ENCODE measurements at places on chromosomes 7 and 10. TPM values are rescaled to one million over a fixed set of nuclear protein-coding genes. Genes with fewer than 3 reads are reported as not detected.

DNA sequence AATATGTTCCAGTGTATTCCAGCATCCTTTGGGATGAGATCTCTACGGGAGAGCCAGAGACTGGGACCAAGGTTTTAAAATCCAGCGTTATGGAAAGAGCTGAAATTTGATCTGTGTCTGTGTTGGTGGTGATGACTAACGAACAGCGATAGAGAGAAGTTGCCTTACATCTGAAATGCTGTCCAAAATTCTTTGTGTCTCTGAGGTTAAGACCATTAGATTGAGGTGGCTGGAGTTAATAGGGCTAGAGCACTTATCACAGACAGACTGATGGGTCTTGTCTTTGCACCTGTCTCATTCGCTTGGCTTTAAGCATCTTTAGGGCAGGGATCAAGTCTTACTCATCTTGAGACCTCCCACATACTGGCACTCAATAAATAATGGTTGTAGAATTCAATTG lies 41.0 kb upstream of the RAPGEF5 start:
- no peak for DNase-seq
- no peaks in the 10 kb centered on the region for H3K27me3 ChIP-seq
- H3K4me3 ChIP-seq: no peak overlapping the region

DNA sequence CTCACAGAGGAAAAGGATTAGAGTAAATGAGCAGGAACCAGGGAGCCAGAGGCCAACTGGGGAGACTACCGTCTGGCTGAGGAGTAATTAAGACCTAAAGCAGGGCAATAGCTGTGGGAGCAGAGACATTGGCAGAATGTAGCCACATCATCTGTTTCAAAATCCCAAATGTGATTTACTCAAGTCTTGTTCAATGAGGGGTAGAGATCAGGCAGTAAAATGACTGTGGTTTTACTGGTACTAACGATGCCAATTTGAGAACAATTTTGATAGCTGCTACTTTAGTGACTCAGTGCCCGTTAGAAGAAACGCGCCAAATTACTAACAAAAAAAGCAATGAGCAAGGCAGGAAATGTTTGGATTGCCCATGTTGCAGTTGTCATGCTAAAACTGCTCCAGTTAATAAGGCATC lies 12.7 kb upstream of the MIOS start:
- DNase-seq: no peak
- no peaks in the 10 kb centered on the region for H3K36me3 ChIP-seq
- no peaks in the 10 kb centered on the region for H3K4me1 ChIP-seq
- H3K4me3 ChIP-seq: no peak overlapping the region

DNA sequence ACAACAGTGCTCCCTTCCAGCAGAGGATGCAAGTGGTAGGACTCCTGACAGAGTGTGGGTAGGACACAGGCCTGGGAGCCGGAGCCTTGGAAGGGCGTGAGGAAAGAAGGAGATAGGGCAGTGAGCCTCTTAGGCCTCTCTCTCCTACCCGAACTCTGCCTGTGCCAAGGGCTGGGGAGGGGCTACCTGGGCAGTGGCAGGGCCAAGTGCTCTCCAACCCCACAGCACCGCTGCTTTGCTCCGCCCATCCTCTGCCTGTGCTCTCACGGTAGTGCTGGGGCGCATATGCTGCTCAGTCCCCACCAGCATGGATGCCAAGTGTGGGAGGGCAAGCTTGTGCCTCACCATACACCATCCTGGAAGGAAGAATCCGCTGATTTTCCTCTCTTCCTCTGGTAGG lies 7.5 kb downstream of the FAM131B start:
- no peak overlapping the region for H3K4me3 ChIP-seq
- H3K27me3 ChIP-seq: no peaks in the 10 kb centered on the region
- H3K27ac ChIP-seq: no peak overlapping the region
- H3K4me1 ChIP-seq: no peaks in the 10 kb centered on the region

DNA sequence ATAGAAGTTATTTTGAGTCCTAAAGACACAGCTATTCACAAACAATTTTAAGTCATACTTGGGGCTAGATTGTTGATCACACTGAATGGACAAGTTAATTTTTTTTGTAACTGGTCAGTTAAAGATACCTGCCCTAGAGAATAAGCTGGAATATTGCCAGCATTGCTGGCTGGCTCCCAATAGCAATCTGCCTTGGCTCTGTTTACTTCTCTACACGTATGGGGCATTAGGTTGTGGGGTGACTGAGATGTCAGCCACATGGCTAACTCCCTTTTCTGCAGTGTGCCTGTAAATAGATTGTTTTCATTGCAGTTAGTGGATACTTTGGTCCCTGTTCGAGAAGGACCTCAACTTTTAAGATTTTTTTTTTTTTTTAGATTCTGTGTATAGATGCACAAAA lies 128.2 kb downstream of the SEMA3E start:
- DNase-seq: no peak
- no peak overlapping the region for H3K4me3 ChIP-seq
- no peaks in the 10 kb centered on the region for H3K27me3 ChIP-seq

GRCh38 chr7:593324-594115 lies 73.9 kb upstream of the PDGFA start:
- no peaks in the 10 kb centered on the region for H3K27me3 ChIP-seq
- no peak for DNase-seq
- no peak overlapping the region for H3K4me3 ChIP-seq
- H3K27ac ChIP-seq: no peak overlapping the region
- no peaks in the 10 kb centered on the region for H3K4me1 ChIP-seq

DNA sequence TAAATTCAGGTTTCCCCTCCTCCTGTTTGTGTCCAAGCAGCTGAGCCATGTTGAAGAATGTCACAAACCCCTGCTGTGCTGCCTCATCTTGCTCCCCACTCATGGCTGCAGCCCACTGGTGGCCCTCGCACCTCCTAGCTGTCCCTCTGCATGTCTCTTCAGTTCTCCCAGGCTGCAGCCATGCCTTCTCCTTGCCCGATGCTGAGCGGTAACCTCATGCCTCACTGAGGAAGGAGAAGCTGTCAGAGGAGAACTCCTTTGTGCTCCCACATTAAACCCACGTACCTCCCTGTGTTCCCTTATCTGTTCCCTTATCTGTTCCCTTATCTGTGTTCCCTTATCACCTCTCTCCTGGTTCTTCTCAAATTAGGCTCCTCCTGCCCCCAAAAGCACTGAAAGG lies 10.3 kb upstream of the FRMPD2 start:
- DNase-seq: no peak
- no peaks in the 10 kb centered on the region for H3K27me3 ChIP-seq
- H3K4me3 ChIP-seq: no peak overlapping the region
- H3K4me1 ChIP-seq: no peaks in the 10 kb centered on the region

The DNMBP gene
- total RNA-seq: 12.5 TPM

GRCh38 chr7:97457054-97457453 lies 274.8 kb upstream of the TAC1 start:
- H3K4me1 ChIP-seq: no peaks in the 10 kb centered on the region
- no peaks in the 10 kb centered on the region for H3K27me3 ChIP-seq
- H3K36me3 ChIP-seq: no peaks in the 10 kb centered on the region
- H3K27ac ChIP-seq: no peak overlapping the region
- no peak for DNase-seq
- no peak overlapping the region for H3K4me3 ChIP-seq

The CLDN4 gene
- 103 TPM for total RNA-seq

DNA sequence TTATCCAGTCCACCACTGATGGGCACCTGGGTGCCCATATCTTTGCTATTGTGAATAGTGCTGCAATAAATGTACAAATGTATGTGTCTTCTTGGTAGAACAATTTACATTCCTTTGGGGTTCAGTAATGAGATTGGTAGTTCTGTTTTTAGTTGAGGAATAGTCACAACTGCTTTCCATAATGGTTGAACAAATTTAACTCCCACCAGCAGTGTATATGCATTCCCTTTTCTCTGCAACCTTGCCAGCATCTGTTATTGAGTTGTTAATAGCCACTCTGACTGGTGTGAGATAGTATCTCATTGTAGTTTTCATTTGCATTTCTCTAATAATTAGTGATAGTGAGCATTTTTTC lies 27.8 kb downstream of the COA1 start:
- H3K27ac ChIP-seq: no peak overlapping the region
- H3K36me3 ChIP-seq: no peaks in the 10 kb centered on the region
- no peaks in the 10 kb centered on the region for H3K4me1 ChIP-seq
- DNase-seq: no peak
- no peak overlapping the region for H3K4me3 ChIP-seq
- H3K27me3 ChIP-seq: no peaks in the 10 kb centered on the region

DNA sequence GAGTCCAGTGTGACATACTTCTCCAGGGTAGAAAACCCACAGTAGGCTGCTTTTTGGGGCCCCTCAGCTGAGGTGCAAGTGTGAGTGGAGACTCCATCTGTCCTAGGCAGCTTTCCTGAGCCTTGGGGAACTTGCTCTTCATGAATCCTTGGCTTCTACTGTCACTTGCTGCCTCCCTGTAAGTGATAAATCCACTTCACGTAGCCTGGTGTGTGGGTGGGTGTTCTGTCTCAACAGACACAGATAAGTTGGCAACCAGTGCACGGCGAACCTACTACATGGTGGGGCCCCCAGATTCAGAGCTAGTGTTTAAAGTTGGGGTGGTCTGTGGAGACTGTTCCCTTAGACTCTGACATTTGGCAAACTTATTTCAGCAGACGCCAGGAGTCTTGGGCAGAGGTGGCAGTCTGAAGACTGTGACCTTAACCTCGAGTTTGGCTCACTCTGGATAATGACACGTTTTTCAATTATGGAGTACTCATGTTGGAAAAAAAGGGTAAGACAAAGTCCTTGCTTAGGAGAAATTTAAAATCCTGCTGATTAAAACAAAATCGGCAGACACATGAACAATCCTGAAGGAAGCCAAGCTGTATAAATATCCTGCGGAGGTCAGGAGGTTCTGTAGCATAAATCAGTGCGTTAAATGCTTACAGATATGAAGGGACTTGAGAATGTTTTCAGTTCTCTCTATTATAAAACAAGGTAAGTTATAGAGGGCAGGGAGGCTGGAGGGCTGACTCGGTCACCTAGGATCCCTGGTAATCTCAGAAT lies 376.9 kb downstream of the PHTF2 start:
- H3K36me3 ChIP-seq: no peaks in the 10 kb centered on the region
- DNase-seq: no peak
- H3K27ac ChIP-seq: no peak overlapping the region
- no peak overlapping the region for H3K4me3 ChIP-seq
- no peaks in the 10 kb centered on the region for H3K27me3 ChIP-seq
- peaks cover 9% of the 10 kb centered on the region for H3K4me1 ChIP-seq
